ENCODE measurements at places on chromosomes 12 and 14.

- no peak for DNase-seq
Observed at GRCh38 chr12:131196220-131196619, 242.5 kb downstream of the ADGRD1 start.

DNA sequence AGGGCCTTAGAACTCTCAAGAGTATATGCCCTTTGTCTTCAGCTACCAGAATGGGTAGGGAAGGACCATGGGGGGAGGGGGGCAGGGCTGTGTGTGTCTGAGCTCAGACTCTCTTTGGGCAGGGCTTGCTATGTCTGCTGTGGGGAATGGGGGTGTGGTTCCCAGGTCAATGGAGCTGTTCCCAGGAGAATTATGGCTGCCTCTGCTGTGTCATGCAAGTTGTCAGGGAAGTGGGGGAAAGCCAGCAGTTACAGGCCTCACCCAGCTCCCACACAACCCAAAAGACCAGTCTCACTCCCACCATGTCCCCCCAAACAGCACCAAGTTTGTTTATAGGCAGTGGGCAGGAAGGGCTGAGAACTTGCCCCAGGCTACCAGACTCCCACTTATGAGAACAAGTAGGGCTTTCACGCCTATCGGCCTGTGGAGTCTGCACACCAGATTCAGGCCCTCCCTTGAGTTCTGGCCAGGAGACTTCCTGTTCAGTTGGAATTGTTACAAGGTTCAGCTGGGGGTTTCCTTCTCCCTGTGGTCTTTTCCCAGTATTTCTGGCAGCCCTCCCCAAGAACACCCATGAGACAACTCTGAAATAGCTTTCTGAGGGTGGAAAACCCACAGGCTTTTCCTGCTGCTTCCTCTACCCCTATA lies 6.1 kb upstream of the SERPINA11 start:
- DNase-seq: no peak

DNA sequence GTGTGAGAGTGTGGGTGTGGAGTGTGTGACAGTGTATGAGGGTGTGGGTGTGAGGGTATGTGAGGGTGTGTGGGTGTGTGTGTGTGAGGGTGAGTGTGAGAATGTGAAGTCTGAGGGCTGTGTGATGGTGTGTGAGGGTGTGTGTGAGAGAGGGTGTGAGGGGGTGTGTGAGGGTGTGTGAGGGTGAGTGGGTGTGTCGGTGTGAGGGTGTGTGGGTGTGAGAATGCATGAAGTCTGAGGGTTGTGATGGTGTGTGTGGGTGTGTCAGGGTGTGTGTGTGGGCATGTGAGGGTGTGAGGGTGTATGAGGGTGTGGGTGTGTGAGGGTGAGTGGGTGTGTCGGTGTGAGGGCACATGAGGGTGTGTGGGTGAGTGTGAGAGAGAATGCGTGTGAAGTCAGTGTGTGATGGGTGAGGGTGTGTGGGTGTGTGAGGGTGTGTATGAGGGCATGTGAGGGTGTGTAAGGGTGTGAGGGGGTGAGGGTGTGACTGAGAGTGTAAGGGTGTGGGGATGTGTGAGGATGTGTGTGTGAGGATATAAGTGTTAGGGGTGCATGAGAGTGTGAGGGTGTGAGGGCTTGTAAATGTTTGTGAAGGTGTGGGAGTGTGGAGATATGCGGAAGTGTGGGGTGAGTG lies 36.4 kb downstream of the TMEM121 start:
- no peak for DNase-seq

DNA sequence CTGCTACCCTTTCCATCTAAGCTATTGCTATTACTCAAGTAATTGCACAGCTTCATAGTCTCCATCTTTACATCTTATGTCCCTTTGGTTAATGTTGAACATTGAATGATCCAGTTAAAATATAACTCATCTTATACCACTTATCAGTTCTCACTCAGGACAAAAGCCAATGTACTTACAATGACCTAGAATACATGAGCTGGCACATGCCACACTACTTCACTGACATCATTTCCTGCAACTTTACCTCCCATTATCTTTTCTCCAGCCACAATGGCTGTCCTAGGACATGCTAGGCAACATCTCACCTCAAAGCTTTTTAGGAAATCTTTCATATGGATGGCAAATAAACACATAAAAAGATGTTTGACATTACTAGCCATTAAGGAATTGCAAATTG lies 309.2 kb downstream of the FOXG1 start:
- DNase-seq: no peak

Measured in CD4-positive, alpha-beta T cell treated with Interleukin-2 at 100 ng/mL for 4 hours (primary cell).